ENCODE measurements at places on chromosomes 7 and 10.
A peak's percentile ranks its signal among the peaks of the same experiment; 100 is the strongest.

GRCh38 chr10:119149729-119150128, 15.8 kb downstream of the SFXN4 start:
- DNase-seq = no peak

- DNase-seq = no peak
These were observed 120.7 kb downstream of the SRPK2 start for GRCh38 chr7:105268056-105268455.

DNA sequence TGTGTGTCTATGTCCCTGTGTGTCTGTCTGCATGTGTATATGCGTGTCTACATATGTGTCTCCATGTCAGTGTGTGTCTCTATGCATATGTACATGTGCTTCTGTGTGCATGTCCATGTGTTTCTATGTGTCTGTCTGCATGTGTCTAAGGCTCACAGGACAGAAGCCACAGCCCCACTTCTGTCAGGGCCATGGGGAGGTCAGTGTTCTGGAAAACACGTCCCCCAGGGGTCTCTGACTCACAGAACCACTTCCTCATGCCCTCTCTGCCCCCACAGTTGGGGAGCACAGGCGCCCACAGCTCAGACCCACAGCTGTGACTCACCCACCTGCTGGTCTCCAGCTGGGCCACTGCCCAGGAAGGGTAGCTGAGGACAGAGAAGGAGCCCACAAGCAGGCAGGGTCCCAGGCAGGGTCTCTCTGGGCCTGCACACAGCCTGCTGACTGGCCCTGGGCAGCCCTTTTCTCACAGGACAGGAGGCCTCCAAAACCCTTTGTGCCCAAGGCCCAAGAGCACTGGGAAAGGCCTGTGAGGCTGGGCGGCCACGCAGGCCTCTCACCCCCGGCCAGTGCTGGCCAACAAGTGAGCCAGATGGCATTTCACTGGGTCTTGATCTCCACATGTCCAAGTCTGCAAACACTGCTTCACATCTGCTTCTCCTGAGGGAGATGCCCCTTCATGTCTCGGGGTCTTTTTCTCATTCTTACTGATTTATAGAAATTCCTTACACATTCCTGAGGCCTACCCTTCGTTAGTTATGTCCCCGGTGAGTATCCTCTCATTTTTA, 102.9 kb upstream of the FAM20C start:
- peak; percentile 72 for DNase-seq

- no peak for DNase-seq
These were observed 331.6 kb upstream of the ZNF32 start for GRCh38 chr10:43980313-43980712.

DNA sequence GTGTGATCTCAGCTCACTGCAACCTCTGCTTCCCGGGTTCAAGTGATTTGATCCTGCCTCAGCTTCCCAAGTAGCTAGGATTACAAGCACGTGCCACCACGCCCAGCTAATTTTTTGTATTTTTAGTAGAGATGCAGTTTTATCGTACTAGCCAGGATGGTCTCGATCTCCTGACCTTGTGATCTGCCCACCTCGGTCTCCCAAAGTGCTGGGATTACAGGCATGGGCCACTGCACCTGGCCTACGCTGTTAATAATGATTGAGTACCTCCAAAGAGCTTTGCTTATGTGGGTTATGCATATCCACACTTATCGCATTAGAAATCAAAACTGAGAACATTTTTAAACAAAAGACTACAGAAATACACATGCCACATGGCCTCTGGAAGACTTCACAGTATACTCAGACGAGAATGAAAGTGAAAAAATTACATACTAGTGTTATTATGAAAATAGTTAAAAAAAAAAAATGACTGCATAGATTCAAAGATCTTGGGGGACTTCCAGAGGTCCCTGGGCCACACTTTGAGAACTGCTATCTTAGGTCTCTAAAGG, 25.4 kb downstream of the RPP38 start:
- no peak for DNase-seq

DNA sequence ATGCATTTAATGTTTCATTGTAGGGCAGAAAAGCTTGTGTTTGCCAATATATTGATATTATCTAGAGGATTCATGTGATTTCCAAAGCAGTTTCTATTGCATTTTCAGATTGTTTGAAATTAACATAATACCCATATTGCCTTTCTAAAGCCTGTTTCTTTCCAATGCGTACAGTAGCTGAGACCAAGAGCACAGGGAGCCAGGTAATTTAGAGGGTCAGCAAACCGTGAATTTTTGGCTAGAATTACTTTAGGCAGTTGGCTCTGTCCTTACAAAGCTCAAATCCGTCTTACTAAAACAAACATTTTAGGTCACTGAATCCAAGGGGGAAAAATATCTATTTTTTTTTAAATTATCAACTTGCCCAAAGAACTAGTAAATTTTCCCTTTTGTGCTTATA, 604.9 kb upstream of the ADARB2 start:
- no peak for DNase-seq

DNA sequence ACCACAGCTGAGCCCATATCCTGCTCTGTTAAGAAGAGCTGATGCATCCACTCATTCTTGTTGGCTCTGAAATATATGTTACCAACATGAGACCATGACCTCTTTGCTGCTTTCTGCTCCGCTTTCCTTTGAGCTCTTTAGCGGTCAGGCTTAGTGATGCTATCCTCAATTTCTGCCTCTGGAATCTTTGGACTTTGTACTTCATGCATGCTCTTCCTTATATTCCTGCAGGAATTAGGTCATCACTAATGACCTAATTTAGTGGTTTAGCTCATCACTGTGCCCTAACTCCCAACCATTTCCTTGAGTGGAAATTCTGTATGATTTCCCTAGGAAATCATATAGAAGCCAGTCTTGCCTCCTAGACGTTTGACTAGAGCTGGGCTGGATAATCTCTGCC, 119.5 kb downstream of the AOAH start:
- no peak for DNase-seq

DNA sequence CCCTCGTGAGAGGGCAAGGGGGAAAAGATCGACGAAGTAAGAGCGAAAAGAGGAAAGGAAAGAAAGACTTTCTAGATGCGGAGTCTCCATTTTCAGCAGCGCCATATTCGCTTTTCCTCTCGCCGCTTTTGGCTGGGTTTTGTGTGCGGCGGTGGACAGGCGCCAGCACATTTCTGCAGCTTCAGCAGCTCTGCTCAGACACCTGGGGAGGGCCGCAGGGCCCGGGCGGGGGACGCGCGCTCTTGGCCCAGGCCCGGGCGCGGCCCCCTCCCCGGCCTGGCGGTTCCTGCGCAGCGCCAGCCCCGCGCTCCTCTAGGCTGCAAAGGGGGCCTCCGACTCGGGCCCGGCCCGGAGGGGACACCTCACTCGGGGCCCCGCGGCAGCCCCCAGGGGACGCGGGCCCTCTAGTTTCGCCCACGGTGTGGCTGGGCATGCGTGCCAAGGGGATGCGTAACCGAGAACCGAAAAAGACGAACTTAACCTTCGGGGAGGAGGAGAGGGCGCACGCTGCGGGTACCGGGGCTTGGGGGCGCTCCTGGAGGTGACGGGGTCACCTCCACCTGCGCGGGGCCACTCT, 34.5 kb upstream of the EBLN1 start:
- peak; percentile 86 for DNase-seq

- peak; percentile 73 for DNase-seq
These were observed 75.1 kb downstream of the EBF3 start for GRCh38 chr10:129888784-129889616.

All from right forelimb (tissue), 1 donor.